LHCN-M2 (cell line): ENCODE measurements at places on chromosomes 4 and X.

- DNase-seq = peak; percentile 37
Observed at GRCh38 chr4:28709891-28710290, 1849.2 kb downstream of the STIM2 start.

DNA sequence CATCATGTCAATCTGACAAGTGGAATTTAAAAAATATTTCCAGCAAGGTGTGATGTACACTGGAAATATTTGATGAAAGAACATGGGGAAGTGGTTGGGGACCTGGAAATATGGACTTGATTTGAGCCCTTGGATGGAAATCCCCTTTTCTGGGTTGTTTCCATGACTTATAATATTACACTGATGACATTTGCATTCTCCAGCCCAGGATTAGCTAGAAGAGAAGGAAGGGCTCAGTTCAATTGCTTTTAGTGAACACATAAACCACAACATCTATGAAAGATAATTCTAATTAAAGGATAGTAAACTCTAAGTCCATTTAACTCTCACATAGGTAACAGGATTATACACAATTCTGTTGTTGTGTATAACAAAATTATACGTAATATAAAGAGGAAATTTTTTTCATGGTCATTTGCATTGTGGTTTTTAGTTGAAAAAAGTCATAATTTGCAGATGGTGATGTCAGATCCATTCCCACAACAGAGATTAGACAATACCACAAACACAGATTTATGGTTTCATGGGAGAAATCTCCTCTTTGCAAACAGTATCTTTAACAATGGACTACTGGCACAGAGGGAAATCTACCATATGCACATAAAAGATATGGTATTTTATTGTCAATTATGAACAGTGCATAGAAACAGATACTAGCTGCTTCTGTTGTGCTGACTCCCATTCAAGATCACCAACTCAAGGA, 126.5 kb downstream of the DKK2 start:
- DNase-seq = peak; percentile 13

- DNase-seq = peak; percentile 35
Observed at GRCh38 chr4:126568652-126569570, 1063.8 kb upstream of the INTU start.

DNA sequence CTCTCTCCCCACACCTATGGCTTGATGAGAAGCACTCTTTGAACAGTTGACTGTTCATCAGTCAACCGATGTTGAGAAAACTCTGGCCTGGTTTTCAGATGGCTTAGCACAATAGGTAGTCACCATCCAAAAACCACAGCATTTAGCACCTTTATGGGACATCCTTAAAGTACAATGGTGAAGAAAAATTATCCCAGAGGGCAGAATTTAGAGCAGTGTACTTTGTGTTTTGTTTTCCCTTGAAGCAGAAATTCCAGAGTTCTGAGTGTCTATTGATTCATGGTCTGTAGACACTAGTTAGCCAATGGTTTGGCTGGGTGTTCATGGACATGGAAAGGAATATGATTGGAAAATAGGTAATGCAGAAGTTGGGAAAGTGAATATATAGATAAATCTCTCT, 487.0 kb downstream of the PDHA2 start:
- no peak for DNase-seq

DNA sequence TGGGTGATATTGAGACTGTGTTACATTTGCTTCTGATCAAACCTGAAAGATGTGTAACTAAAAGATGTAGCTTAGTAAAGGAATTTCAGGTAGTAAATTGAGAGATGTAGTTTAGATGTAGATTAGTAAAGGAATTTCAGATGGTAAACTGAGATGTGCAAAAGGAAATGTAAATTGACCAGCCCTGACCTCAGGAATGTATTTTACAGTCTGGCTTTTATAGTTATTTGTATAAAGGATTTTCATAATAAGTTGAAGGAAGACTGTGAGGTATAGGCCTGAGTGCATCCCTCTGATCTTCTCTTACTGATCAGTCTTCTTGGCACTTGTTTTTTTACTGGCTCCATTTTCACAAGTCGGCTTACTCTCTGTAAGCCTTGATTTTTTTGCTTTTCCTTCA, 3.2 kb downstream of the KLHL2 start:
- DNase-seq = no peak

DNA sequence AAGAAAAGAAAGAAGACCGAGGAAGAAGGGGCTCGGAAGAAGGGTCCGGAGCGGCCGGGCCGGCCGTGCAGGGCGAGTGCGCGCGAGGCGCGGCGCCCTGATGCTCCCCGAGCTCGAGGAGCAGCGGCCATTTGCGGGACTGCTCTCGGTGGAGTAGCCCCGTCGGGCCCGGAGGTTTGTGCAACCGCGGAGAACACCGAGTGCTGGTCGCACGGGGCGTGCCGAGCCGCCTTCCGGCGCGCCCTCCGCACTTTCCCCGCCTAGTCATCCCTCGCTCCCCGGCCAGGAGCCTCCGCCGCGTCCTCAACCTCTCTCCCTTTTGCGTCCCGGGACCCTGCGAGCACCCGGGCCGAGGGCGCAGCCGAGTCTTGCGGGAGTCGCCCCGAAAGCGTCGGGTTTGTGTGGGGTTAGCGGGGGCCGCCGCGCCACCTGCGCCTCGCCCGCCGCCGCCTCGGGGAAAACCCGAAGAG, 127.4 kb downstream of the LAS1L start:
- no peak for DNase-seq

DNA sequence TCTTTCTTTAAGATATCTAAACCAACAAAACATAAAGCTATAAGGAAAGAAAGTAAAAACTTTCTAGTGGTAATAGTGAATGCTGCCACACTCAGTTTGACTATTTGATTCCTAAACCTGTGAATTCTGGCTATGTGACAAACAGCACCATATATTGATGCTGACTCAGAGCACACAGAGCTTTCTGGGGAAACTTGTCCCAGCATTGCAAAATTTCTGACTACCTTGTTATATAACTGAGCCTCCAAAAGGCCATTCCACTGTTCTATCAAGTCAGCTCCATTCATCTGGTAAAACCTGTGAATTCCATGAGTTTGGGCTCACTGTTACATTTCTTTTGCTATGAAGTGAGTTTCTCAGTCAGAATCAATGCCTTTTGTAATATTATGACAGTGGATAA, 1229.7 kb downstream of the PCDH18 start:
- DNase-seq = no peak

DNA sequence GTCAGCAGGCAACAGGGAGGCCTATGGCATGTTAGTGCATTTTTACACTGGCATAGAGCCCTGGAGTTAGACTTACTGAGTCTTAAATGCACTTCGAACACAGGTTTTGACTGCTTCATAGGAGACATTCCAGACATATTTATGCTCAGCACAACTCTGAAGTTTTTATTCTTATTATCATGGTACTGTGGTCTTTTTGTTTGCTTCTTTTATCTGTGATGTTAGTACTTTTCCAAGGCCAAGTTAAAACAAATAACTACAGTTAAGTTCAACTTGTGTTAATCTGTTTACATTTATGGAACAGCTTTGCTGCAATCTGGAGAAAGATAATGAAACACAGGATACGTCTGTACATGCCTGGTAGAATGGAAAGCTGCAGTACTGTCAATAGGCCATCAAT, 76.5 kb downstream of the COL4A5 start:
- DNase-seq = no peak

- no peak for DNase-seq
Observed at GRCh38 chrX:132694382-132694781, 205.5 kb upstream of the MBNL3 start.

- no peak for DNase-seq
Observed at GRCh38 chr4:1318046-1318375, 28.3 kb downstream of the MAEA start.

GRCh38 chrX:78307665-78308064, 19.7 kb downstream of the CYSLTR1 start:
- DNase-seq = no peak

DNA sequence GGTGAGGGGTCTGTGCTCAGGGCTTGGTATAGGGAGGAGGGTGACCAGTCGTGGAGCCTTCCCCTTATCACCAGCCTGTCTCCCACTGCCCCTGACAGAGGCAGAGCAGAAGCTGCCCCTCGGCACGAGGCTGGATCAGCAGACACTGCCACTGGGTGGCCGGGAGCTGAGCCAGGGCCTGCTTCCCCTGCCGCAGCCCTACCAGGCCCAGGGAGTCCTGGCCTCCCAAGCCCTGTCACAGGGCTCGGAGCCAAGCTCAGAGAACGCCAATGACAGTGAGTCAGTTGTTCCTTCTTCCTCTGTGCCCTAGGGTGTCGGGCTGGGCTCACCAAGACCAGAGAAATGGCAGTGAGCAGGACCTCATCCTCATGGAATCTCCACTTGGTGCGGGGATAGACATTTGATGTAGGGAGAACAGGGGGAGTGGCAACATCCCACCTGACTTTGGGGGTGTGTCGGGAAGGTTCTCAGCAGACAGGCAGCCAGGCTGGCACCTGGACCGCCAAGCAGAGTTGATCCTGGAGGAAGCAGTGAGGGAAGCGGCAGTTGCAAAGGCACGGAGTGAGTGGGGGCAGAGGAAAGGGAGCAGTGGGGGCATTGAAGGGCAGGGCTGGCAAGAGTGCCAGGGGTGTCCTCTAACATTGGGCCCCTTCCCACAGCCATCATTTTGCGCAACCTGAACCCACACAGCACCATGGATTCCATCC, 14.3 kb upstream of the UBA1 start:
- no peak for DNase-seq

DNA sequence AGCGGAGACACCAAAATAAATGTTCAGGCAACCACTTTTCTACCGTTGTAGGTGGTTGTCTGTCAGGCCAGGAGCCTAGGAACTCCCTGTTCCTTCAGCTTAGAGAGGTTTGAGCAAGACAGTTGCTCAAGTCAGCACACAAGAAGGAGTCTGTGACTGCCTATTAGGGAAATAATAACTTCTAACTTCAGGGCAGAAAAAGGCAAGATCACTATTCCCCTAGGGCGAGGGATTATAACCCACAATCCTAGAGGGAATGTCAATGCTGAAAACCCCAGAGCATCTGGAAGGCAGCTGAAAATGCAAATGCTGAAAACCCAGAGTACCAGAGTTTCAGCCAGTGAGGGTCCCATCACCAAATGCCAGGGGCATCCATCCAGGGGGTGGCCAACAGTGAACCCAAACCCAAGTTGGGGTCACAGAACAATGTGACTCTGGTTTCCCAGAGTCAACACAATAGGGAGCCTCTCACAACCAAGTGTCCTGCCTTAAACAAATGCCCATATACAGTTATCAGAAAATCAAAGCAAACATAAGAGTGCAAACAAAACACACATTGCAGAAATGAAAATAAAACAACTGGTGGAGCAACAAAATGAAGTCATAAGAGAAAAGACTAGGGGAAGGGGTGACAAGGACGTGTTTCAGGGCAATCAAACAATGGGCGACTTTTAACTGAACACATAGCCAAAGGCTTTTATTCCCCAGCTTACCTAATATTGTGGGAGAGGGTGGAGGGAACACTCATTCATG, 27.6 kb downstream of the MORF4L2 start:
- DNase-seq = no peak

DNA sequence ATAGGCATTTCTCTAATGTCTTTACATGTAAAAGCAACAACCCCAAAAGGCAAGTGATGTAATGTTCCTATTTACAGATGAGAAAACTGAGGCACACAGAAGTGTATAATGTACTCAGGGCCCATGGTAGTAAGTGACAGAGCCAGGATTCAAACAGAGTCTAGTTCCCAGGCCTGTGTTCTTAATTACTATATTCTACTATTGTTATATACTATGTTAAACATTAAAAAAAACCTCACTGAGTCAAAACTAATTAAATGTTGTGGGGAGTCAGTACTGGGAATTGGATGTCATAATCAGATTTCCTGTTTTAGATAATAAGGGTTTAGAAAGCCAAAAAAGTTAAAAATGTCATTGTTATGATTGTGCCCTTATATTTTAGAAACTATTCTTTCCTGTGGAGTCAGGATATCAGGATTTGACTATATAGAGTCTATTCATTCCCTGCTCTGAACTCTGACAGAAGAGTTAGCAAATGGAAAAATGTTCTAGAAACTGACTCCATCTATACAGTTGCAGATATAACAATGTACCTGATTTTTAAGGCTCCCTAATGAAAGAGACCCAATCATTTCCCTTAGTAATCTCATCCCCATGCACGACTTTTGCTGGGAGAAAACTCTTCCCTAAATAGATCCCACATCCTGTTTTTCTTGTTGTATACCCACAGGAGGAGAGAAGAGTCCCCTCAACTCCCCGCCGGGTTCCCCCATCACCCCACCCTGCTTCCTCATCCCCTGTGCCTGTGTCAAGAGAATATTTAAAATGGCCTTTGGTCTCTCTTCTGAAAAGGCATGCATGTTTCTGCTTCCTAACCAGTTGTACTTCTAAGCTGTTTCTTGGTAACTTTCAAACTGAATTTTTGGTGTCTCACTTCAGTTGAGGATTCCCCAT, 69.7 kb downstream of the REELD1 start:
- DNase-seq = no peak

DNA sequence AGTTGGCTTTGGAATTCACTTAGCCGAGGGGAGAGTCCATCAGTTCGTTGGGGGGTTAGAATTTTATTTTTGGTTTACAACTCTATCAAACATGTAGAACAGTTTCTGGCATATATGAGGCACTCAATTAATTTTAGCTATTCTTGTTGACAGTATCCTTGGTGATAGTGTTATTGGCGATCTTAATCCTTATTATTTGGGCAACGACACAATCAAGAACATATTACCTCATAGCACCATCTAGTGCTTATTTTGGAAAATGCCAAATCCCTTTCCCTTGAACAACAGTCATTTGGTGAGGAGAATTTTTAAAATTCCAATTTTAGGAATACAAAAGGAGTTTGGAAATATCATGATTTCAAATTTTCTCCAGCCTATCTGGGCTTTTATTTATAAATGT, 17.9 kb upstream of the PGRMC1 start:
- DNase-seq = no peak

DNA sequence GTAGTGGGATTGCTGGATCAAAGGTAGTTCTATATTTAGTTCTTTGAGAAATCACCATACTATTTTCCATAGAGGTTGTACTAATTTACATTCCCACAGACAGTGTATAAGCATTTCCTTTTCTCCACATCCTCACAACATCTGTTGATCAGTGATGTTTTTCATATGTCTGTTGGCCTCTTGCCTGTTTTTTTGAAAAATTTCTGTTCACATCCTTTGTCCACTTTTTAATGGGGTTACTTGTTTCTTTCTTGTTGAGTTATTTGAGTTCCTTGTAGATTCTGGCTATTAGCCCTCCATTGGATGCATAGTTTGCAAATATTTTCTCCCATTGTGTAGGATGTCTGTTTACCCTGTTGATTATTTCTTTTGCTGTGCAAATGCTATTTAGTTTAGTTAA, 72.6 kb downstream of the STOX2 start:
- DNase-seq = no peak

GRCh38 chr4:43276321-43276720, 383.8 kb downstream of the GRXCR1 start:
- DNase-seq = no peak

DNA sequence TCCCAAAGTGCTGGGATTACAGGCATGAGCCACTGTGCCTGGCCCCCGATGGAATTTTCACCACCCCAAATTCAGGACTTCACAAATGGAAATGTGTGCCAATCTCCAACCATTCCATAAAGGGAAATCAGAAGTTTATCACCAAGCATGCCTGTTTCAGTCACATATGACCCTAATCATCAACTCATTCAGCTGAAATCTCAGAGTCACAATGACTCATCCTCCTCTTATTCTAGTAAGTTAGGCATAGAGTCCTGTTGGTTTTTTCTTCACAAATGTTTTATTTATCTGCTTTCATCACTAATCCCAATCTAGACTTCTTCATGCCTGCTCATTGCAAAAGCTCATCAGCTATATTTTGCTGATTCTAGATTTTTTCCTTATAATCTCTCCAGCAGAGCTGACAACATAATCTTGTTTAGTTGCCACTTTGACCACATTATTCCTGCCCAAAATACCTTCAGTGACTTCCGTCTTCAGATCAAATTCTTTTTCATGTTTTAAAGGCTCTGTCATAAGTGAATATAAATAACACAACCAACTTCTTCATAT, 83.3 kb downstream of the SLC7A11 start:
- peak; percentile 78 for DNase-seq

- peak; percentile 51 for DNase-seq
Observed at GRCh38 chr4:158428242-158428641, 93.4 kb upstream of the RXFP1 start.
